Right renal cortex interstitium (tissue), 3 donors: ENCODE measurements at places on chromosomes 6 and 20. TPM values are rescaled to one million over a fixed set of nuclear protein-coding genes. Genes with fewer than 3 reads are reported as not detected.

DNA sequence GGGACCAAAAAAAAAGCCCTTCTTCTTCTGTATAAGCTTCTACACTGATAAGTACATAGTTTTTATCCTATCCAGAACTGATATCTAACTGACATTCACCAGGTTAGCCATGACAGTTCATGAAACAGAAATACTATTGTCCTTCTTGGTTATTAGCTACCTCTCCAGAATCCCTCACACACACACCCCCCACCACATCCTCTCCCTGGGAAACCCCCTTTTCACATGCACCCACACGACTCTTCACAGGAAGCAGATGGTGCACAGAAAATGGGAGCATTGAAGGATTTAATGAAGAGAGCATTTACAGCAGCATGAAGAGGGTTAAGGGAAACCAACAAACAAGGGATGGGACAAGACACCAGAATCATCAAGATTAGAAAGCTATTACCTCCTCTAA, 88.9 kb downstream of the FHL5 start:
- DNase-seq: no peak

DNA sequence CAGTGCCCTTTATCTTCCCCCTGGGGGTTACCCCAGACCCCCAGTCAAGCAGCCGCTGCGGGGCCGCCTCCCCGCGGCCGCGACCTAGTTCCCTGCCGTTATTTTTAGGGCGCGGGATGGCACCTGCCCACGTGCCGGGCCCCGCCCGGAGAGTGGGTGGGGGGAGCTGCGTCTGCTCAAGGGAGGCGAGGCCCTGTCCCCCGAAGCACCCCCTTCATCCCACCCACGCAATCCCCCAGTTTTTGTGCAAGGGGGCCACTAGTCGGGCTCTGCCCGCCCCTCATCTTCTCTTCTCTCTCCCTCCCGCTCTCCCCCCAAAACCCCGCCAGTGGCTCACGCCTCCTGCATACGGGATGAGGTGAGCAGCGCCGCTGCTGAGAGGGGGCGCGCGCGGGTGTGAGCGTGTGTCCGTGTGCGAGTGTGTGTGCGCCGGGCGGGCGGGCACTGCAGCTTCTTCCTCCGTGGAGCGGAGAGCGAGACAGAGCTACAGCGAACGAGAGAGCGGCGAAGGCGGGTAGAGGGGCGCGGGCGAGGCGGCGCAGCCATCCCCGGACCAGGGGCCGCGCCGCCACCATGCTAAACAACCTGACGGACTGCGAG, at the start of gene SLC12A5:
SLC12A5 (plus strand) TSS at position 444 of the 600 bp plus-strand sequence; CDS start at position 574, 130 bp downstream.
- no peak for DNase-seq

GRCh38 chr20:62635232-62635631, 7.1 kb upstream of the SLCO4A1 start:
- DNase-seq: no peak

DNA sequence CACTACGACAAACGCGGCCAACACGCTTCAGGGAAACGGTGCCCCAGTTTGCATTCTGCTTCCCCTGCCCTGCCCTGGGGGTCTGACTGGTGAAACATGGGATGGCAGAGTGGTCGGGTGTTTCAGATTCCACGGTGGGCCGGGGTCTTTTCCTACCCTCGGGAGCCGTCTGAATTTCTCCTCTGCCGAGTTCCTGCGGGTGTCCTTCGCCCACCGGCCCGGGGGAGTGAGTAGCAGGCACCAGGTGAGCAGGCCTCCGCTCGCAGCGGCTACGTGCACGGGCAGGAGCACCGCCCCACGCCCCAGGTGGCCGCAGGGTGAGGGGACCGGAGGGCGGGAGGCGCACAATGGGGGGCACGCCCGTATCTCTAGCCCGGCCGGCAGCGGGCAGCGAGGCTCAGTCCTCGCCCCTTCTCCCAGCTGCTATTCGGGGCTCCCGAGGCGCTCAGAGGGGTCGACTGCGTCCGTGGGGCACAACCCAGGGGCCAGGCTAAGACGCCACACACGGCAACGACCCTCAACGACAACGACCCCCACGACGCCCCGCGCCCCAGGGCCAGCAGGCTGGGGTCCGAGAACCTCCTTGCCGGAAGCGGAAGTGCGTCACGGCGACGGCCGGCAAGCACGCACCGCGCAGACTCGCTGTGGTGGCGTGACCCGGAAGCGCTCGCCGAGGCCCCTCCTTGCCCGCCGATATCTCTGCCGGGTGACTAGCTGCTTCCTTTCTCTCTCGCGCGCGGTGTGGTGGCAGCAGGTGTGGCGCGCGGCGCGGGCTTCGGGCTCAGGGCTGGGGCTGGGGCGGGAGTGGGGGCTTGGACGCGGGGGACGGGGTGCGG, at the start of gene RPS21:
RPS21 (plus strand) TSS at position 721 of the 836 bp plus-strand sequence. CDS start 236 bp downstream, outside the sequence.
- DNase-seq: no peak

- DNase-seq: no peak
Observed at GRCh38 chr20:56249244-56249955, 868 bp downstream of the MC3R start.

Gene TM9SF4
- polyA plus RNA-seq: 68.8 TPM

Gene CCN6
- polyA plus RNA-seq: 4.3 TPM

Gene SLC32A1
- 1.4 TPM for polyA plus RNA-seq

GRCh38 chr6:96631248-96631647, 68.3 kb downstream of the FHL5 start:
- no peak for DNase-seq

DNA sequence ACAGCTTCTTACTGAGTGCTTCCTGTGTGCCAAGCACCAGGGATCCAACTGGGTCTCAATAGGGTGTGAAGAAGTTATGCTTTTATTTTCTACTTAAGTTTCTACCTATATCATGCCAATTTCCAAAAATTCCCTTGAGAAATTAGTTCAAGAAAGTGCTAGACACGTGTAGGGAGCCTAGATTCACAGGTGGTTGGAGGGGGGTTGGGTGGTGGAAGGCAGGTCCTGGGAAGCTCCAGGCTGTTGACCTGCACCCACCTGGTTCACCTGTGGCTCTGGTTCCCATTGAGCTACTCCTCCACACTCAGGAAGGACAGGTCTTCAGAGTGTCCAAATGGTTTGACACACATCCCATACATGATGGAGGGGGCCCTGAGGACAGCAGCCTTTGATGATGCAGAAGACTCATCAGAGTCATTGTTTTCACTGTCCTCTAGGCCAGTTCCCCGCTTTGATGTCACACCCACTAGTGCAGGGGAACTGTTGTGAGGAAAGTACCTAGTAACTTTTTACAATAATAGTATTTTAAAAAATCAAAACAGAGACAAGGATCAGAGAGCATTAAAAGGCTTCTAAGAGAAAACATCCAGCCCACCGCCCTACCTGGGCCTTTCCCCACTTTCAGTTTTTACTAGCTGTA, 39.8 kb upstream of the MYL9 start:
- DNase-seq: no peak

Gene IL17F
- 0.32 TPM for polyA plus RNA-seq

- no peak for DNase-seq
Observed at GRCh38 chr6:12271594-12271993, 18.6 kb upstream of the EDN1 start.

Gene EFCAB8
- 0.06 TPM for polyA plus RNA-seq

- no peak for DNase-seq
Observed at GRCh38 chr20:44581515-44581914, 864 bp upstream of the PKIG start.

GRCh38 chr6:13708736-13709135, 2.9 kb downstream of the RANBP9 start:
- no peak for DNase-seq

- DNase-seq: no peak
Observed at GRCh38 chr6:168333039-168333438, 13.5 kb upstream of the DACT2 start.

DNA sequence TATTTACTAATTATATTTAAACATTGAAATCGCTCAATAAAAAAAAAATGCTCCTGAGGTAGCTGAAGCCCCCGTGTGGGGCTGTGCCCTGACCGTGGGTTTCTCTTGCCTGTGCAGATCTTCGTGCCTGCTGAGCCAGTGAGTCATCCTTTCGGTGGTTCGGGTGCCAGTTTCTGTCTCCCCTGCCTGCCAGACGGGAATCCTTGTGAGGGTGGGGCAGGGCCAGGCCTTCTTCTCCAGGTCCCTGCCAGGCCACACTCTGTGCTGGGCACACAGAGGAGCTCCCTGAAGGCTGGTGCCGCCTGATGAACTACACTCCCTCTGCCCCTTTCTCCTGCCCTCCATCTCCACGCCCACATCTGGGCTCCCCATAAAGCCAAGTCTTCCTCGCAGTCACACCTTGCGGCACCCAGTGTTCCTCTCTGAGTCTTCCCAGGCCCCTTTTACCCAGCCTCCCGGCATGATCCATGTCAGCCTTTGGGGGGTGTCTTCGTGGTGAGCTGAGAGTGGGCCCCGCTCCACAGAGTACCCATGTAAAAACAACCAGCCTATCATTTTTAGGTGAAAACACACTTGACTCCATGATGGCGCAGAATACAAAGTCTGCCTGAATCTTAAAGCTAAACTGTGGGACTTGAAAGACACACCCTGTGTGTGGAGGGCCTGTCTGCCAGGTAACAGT, 19.3 kb downstream of the FGD2 start:
- no peak for DNase-seq

DNA sequence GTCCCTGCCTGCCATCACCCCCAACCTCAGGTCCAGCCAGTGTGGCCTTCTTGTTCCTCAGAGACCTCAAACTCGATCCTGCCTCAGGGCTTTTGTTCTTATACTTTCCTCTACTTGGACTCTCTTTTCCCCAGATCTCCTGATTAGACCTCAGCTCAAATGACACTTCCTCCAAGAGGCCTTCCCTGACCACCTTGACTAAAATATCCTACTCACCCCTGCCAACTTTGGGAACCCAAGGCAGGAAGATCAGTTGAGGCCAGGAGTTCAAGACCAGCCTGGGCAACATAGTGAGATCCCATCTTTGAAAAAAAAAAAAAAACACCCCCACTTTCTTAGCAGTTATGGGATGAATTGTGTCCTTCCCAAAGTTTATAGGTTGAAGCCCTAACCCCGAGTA, 73.5 kb downstream of the CHMP4B start:
- DNase-seq: no peak

DNA sequence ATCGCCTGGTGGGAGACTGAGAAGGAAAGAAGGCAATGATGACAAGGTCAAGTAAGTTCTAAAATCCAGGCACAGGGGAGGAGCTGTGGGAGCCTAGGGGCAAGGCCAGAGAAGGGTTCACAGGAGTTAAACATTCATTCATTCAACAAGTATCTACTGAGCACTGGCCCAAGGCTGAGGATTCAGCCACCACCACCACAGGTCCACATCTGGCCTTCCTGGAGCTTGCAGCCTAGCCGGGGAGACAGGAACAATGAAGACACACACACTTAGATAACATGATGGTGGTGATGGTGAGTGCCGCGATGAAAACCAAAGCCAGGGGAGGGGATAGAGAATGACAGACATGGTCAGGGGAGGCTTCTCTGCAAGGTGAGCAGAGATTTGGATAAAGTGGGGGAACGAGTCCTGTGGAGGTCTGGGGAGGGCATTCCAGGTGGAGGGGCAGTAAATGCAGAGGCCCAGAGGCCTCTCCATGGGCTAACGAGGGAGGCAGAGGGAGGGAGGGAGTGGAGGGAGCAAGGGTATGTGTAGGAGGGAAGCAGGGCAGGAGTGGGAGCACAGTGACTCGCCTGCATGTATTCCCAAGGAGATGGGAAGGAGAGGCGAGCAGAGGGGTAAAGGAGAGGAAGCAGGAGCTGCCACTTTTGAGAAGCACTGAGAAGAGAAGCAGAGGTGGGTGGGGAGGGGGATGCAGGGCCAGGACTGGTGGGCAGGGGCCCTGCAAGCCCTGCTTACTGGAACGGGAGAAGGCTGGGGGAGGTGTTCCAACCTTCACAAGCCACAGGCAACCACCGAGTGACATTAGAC, 10.5 kb upstream of the RSPO4 start:
- DNase-seq: no peak

- DNase-seq: no peak
Observed at GRCh38 chr20:3759884-3760283, 7.7 kb downstream of the ADISSP start.

DNA sequence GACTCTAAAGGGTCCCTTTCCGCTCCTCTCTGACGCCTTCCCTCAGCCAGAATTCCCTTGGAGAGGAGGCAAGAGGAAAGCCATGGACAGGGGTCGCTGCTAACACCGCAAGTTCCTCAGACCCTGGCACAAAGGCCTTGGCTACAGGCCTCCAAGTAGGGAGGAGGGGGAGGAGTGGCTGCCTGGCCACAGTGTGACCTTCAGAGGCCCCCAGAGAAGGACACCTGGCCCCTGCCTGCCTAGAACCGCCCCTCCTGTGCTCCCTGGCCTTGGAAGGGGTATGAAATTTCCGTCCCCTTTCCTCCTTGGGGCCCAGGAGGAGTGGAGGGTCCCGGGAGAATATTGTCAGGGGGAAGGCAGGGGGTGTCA, 2.7 kb downstream of the VEGFA start:
- no peak for DNase-seq

- no peak for DNase-seq
Observed at GRCh38 chr20:17012546-17013226, 214.2 kb upstream of the PCSK2 start.

DNA sequence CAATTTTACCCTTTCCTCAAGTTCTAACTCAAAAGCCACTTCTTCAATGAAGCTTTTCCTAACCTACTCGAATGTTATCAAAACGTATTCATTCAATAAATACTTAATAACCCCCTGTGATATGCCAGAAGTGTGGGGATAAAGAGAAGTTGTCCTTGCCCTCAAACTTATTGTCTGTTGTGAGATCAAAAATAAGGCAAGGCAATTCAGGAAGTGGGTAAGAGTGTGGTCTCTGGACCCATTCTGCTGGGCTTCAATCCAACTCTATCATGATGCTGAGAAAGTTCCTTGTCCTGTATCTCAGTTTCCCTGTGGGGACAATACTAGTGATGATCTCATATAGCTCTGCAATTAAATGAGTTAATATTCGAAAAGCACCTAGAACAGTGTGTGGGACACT, 92.8 kb downstream of the PRDM1 start:
- no peak for DNase-seq

Gene CGA
- polyA plus RNA-seq: not detected

Gene ZNF184
- 22.1 TPM for polyA plus RNA-seq

DNA sequence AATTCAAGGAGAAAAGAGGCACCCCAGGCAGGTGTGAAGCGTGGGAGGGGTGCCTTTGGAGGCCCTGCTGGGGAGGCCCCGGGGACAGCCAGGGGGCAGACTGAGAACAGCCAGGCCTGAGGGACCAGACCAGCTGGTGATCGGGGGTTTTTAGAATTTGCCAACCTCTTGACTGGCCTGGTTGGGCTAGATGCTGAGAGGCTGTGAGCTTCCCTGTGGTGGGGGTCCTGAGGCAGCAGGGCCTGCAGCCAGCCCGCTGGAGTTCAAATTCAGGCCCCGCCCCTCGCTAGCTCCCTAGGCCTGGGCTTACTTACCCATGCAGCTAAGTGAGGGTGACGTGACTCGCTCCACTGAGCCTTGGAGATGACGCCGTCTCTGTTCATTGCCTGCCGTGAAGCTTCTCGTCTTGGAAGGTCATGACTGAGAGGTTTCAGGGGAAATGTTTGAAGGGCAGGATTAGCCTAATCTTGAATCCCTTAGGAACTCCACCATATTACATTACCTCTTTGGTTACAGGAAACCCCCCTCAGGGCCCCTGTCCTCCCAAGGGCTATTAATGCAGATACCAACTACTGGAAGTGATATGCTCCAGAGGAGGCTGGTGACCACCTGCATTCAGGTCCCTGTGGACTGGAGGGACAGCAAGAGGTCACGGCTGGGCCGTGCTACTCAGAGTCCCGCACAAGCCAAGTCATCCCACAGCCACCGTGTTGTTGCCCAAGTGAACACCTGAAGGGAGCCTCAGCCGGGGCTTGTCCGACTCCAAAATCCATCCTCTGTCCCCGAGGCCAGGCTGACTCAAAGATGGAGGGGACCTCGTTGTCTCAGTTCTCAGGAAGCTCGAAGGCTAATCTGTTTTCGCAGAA, 73.9 kb upstream of the DUSP22 start:
- DNase-seq: no peak

Gene SDC4
- polyA plus RNA-seq: 172 TPM

- DNase-seq: no peak
Observed at GRCh38 chr20:20685635-20686034, 26.8 kb downstream of the RALGAPA2 start.

GRCh38 chr6:26064619-26065257, 22.5 kb upstream of the HFE start:
- DNase-seq: no peak
